ENCODE measurements at places on chromosomes 2 and 18.

- DNase-seq: no peak
These were observed 83.9 kb downstream of the PTH2R start for GRCh38 chr2:208490492-208490891.

DNA sequence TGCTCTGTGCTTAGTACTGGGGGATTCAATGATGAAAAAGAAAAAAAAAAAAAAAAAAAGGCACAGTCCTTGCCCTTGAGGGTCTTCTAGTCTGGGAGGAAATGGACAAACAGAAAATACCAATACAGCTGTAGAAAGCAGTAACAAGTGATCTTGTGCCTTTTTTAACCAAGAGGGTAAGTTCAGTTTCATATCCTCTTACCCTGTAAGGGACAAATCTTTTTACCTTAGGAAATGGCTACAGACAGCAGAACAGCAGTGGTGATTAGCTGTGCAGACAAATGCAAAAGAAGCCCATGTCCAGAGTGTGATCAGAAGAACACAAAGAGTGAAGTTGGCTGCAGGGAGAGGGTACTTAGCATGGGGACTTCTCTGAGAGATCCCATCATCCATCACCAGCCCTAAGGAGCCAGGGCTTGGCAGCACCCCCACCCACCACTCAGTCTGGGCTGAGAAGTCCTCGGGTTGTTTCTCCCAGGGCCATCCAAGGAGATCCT lies 102.9 kb downstream of the ALPK2 start:
- DNase-seq: no peak

DNA sequence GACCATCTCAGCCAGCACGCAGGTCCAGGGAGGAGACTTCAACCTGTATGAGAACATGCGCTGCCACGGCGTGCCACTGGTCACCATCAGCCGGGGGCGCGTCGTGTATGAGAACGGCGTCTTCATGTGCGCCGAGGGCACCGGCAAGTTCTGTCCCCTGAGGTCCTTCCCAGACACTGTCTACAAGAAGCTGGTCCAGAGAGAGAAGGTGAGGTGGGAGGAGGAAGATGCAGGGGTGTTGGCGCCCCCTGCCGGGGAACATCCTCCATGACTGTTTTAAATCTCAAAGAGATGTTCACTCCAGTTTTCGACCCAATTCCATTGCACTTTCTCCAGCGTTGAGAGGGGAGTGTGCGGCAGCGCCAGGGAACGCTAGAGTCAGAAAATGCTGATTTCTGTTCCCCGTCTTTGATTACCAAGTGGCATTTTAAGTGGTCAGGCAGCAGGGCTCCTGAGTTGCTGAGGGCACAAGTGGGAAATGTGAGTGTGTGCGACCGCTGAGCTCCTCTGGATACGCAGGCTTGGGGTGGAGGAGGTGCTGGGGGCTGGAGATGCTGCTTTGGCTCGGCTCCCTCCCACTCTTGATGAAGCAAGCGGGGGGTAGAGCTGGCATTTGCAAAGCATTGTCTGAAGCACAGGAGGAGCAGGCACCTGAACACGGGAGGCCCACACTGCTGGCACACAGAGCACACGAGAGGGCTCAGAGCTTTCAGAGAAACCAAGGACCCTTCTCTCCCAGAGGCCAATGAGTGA lies 27.7 kb upstream of the MAPRE3 start:
- peak; percentile 39 for DNase-seq

DNA sequence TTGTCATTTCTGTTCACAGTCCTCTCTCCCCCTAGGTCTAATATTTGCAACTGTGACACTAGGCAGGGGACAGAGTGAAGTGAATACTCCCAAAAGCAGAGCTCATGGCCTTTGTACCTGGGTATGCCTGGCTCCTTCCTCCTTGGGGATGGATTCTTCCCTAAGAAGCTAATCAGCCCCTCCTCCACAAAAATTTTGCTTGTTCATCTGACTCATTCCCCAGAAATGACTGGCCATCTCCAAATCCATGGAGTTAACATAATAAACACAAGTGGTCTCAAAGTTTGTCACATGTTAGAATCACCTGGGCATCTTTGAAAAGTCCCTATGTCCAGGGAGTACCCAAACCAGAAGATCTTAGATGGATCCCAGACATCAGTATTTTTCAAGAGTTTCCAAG lies 65.3 kb downstream of the SUCLG1 start:
- DNase-seq: no peak

DNA sequence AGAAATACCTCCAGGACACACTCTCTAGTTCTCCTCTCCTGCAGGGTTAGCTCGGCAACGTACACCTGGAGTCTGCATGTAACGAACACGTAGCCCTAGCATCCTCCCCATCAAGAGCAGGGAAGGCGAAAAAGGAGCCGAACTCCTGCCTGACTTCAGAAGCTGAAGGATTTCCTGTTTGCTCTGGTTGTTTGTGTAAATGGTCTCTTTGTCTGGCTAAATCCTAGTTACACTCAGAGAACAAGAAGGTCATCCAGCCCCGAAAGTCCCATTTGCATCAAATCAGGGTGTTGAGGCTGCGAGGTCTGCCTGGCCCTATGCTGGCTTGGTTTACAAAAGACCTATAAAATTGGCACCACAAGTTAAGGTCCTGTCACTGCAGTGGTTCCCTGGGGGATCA lies 66.4 kb upstream of the POMC start:
- no peak for DNase-seq

DNA sequence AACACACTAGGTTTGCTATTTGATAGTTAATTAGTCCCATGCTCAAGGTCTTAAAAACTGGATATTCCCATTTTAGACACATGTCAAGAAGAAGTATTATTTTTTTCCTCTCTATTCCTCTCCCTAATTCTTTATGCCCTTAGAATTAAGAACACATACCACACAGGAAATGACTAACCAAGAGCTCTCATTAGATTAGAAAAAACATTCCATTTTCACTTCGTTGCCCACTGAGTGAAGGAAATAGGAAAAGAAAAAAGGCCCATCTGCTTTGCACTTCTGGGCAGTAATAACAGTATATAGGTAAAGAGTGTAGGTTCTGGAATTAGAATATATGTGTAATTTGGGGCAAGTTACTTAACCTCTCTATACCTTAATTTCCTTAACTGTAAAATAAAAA lies 26.9 kb downstream of the ACADL start:
- DNase-seq: no peak

- DNase-seq: no peak
These were observed 65.7 kb upstream of the CHMP1B start for GRCh38 chr18:11785444-11786055.

DNA sequence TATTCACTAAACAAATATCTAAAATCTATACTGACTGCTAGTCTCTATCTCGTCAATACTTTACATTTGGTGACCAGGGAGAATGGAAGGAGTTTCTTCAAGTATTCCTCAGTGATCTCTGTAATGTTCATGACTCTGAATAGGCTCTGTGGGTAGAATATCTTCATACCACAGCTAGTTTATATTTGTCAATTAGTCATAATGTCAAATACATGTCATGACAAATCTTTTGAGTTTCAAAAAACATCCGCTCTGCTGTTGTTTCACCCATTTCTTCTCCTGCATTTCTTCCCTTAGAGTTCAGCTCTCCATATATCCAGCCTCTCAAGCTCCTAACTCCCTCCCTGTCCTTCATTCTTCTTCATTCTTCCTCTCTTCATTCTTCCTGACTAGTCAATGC lies 206.5 kb upstream of the FANCL start:
- no peak for DNase-seq

DNA sequence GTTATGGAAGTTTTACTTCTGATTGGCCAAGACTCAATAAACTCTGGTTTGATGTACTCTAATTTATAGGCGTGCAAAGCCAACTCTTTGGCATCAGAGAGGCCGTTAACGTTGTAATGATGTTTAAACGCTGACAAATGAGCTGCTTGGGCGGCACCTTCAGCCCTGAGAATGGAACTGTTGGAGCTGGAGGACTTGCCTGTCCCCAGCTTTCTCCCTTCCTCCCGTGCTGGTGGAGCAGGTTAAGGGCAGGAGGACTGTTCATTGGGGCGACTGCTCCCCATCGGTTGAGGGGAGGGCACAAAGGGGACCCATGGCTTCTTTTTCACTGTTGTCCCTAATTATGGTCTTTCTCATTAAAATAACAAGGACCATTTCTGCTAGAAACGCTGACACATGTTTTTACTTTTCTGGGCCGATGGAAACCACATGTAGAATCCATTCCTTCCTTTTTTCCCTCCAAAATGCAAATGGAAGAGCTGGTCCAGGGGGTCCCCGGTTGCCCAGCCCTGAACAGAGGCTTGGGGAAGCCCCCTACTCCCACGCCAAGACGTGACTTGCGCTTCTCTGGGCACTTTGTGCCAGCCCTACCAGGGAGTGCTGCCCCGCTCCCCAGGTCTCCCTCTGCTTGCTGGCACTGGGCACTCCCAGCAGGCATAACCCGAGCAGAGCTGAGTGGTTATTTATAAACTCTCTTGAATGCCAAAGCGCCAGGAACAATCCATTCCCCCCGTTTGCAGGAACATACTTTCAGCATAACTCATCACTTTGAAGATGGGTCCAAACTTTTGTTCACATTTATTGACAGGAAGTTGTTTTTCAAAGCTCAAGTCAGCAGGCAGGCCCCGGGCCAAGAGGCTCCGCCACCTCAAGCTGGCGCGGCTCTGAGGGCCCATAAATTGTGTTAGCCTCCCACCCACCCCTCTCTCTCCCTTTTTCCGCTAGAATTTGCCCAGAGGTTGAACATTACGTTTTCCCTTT lies 170.1 kb downstream of the ASB1 start:
- no peak for DNase-seq

GRCh38 chr2:19114754-19115231 lies 243.6 kb downstream of the OSR1 start:
- no peak for DNase-seq

- DNase-seq: no peak
These were observed 582.4 kb upstream of the RAB6C start for GRCh38 chr2:129396980-129397599.

DNA sequence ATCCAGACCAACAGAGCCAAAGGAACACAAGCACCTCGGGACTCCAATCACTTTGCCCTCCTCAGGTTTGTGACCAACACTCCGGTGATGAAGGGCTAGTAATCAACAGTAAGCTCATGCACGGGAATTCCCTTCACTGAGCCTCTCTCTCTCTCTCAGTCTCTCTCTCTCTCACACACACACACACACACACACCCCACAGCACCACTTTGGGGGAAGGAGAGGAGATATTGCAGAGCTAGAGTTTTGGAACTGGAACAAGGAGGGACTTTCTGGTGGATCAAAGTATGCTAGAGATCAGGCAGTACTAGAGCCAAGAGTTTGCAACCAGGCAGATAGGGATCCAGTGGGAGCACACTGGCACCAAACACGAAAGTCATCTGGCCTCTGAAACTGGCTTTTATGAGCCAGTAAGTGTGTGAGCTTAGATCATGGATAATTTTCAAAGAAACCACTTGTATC lies 98.7 kb downstream of the ANKRD44 start:
- DNase-seq: peak; percentile 39

DNA sequence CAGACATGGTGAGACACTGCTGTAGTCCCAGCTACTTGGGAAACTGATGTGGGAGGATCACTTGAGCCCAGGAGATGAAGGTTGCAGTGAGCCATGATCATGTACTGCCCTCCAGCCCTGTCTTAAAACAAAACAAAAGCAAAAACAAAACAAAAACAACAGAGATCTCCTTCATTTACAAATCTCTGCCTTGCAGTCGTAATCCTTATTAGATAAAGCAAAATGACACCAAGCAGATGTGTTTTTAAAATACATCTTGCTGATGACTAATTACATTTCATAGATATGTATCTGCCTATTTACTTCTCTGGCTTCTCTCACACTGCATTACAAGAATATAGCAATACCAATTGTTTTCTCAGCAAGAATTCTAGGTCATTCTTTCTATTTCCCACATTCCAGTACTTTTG lies 22.8 kb downstream of the NFE2L2 start:
- no peak for DNase-seq

- DNase-seq: no peak
These were observed 66.5 kb downstream of the STK39 start for GRCh38 chr2:168180914-168181313.

DNA sequence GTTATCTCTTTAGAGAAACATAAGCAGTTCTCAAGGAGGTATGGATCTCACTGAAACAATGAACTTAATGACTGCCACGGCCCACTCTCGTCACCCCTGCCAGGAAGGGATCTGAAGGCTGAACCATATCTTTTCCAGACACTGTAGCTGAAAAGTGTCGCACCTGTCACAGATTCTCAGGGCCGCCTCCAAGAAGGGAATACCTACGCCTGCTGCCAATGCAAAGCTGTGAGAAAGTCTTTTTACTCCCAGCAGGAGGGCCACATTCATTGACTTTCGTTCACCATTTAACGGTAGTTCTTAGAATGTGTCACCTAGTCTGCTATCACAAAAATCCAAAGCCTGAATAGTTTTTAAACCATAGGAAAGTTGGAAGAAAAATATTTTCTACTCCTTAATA lies 66.7 kb upstream of the SH3BP4 start:
- DNase-seq: no peak

DNA sequence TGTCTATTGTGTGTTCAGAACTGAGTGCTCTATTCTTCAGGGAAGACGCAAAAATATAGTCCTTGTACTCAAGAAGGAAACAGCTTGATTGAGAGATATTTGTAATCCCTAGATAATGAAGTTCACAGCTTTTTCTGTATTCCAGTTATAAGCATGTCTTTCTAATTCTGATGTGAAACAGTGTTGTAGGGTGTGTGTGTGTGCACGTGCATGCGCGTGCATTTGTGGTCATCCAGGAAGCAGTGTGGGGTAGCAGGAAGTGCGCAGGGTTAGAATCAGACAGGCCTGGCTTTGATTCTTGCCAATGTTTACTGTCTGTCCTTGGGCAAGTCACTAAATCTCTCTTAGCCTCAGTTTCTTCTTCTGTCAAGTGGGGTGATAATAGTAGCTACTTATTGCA lies 87.9 kb downstream of the NPAS2 start:
- no peak for DNase-seq

DNA sequence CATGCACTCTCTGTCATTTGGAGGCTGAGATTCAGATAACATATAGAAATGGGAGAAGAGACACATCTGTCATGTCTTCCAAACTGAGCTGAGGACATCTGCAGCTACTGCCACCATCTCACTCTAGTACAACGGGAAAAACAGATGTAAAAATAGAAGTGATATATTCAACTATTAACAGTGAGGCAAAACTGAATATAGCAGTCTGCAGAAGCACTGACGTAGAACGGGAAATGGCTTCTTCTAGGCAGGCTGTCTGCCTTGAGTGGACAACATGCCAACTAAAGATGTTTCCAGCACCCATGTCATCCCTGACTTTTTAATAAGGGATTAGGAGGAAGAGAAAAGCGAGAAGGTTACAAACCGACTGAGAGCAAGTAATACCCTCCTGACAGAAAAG lies 51.6 kb downstream of the MRPL33 start:
- DNase-seq: no peak

- no peak for DNase-seq
These were observed 283.1 kb upstream of the CHAC2 start for GRCh38 chr2:53484531-53484930.

GRCh38 chr2:180291552-180292421 lies 284.7 kb upstream of the CWC22 start:
- no peak for DNase-seq
